Progenitor cell of endocrine pancreas (in vitro differentiated cells): ENCODE measurements at places on chromosomes 2 and 18.

DNA sequence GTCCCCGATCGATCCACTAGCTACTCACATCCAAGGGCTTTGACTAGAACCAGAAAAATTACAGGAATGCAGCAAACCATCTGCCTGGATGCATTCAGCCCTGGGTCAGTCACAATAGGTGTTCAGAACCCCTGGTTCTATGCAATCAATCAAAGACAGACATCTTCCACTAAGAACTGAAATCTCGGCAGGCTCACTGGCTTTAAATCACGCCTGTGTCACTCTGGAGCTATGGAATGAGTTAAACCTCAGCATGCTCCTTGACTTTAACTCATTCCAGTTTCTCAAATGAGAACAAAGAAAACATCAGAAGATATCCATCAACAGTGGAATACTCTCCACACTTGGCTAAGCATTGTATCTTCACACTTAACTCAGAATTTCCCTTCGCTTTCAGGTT lies 68.1 kb upstream of the SPTBN1 start:
- DNase-seq, result no peak

DNA sequence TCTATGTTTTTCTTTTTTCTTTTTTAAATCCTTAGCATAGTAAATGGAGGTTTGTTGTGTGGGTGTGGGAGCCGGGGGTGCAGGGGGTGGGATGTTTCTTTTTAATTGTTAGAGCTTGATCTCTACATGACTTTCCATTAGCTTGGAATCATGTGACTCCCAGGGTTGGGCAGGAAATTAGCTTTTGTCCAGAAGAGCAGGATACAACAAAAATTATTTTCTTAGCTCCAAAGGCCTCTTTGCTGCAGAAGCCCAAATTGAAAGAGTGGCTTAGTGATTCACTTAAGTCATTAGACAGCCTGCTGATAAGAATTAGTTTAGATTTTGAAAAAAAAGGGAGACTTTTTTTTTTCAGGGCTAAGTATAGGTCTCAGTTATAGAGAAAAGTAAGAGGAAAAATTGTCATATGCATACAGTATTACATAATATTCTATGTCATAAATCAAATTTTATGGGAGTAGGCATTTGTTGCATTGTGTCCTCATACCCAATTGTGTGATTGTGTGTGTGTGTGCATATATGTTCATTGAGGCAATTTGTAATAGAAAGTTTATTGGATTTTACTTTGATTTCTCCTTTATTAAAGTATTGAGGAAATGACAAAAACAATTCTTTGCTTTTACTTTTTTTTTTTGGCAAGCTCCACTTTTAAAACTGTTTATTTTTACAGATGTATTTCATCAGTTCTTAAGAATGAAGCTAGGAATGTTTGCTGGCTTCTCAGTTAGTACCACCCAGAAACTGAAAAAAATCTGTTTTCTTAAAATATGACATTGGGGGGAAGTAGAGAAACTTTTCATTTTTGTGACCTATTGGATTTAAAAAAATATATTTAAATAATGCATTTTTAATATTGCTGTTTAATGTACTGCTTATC lies 47.4 kb downstream of the TSPYL6 start:
- DNase-seq, result no peak

- no peak for DNase-seq
Measured at GRCh38 chr2:127217470-127218325, 2.4 kb downstream of the CYP27C1 start.

DNA sequence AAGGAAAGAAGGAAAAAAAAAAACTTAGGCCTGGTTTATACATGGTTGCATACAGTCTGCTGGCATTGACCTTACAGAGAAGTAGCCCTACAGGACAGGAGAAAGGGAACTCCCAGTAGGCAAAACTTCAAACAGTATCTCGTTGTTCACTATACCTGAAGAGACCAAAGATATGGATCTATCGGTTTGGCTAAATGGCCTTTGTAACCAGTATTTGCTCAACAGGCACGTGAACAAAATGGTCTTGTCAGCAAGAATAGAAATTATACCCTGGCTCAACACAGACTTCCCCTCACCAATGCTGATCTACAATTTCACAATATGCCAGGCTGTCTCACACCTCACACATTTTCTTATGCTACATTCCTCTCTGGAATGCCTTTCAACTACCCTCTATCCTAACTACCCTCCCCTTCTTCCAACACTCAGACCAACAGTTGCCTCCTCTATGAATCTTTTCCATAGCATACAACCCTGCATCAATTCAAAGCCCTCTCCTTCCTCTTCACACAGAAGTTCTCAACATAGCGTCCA lies 13.7 kb downstream of the HYCC2 start:
- DNase-seq, result no peak

GRCh38 chr2:58501371-58502160 lies 260.4 kb upstream of the FANCL start:
- DNase-seq, result no peak

GRCh38 chr2:156625360-156626170 lies 189.4 kb downstream of the GPD2 start:
- DNase-seq, result no peak

- no peak for DNase-seq
Measured at GRCh38 chr2:58558881-58559280, 317.8 kb upstream of the FANCL start.

GRCh38 chr2:11667866-11668637 lies 1.9 kb downstream of the NTSR2 start:
- DNase-seq, result no peak

GRCh38 chr18:3273042-3273441 lies 11.1 kb downstream of the MYL12B start:
- DNase-seq, result no peak

GRCh38 chr18:60188958-60189357 lies 183.6 kb downstream of the MC4R start:
- no peak for DNase-seq

- DNase-seq, result no peak
Measured at GRCh38 chr2:100783987-100784386, 36.0 kb upstream of the NPAS2 start.

- no peak for DNase-seq
Measured at GRCh38 chr2:46798998-46799698, 116.5 kb downstream of the MCFD2 start.

GRCh38 chr2:16050261-16050907 lies 110.0 kb downstream of the MYCN start:
- DNase-seq, result no peak

DNA sequence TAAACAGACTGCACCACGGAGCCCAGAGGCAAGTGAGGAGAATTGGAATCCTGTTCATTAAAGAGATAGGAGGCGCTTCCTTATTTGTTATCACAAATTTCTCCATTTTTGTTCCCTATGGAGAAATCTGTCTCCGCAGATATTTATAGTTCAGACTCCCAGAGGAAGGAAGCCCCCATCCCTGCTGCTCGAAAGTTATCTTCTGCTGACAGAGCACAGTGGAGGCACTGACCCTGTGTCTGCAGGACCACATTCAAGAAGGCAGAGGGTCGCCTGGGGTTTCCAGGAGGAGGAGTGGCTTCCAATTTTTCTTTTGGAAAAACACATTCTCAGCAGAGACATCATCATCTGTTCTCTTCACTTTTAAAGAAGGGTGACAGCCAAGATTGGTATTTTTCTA lies 73.0 kb upstream of the GPR45 start:
- DNase-seq, result no peak
